Activated CD4-positive, alpha-beta T cell treated with anti-CD3 and anti-CD28 coated beads, Interleukin-2, amount 50 U/mL, for 24 hours (primary cell): ENCODE measurements at places on chromosomes 13 and 19.

GRCh38 chr13:23828086-23828485 is 61.1 kb downstream of the MIPEP start:
- no peak for DNase-seq

DNA sequence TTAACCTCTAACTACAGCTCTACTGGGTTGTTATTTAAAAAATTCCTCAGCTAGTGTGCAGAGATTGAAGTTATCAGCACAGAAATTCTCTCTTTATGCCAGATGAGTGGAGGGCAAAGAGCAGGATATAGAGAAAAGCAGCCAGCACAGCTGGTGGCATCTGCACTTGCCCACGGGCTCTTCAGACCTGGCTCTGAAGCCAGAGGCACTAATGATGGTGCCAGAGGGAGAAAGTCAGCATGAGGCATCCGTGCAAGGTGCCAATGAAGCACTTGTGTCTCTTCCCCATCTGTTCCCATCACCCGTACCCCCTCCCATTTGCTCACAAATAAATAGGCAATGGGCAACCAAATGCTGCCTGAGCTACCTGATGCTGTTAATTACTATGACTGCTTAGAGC is 138.9 kb downstream of the OLFM4 start:
- no peak for DNase-seq

- DNase-seq: no peak
Observed at GRCh38 chr13:23598369-23598768, 28.2 kb downstream of the TNFRSF19 start.

DNA sequence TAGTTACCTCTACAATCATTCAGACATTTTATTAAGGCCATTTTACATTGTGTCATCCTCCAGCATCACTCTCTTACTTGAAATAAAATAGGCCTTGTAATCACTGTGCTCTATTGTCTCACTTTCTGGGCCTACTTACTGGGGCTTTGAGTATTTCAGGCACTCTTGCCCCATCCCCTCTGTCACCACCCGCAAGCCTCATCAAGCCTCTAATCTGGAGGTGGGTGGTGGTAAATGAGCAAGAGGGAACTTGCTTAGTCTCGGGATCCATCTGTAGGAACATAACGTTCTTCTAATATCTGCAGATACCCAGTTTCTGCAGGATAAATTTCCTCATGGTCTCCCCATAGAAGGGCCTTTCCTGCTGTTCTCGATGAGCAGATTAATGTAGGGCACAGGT is 19.4 kb upstream of the GPR18 start:
- DNase-seq: no peak

DNA sequence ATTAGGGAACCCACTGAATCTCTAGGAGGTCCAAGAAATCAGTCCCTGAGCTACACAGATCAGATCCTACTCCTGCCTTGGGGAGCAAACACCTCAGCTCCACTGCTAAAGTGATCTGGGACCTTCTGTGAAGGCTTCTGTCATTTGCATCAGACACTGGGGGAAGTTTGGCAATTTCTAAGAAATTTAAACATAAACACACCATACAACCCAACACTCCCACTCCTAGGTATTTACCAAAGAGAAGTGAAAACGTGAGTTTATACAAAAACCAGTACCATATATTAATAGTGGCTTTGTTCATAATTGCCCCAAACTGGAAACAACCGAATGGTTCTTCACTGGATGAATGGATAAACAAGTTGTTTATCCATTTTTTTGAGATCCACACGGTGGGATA is 7.3 kb upstream of the TYROBP start:
- no peak for DNase-seq

GRCh38 chr13:23856008-23856750 is 33.0 kb downstream of the MIPEP start:
- DNase-seq: no peak

DNA sequence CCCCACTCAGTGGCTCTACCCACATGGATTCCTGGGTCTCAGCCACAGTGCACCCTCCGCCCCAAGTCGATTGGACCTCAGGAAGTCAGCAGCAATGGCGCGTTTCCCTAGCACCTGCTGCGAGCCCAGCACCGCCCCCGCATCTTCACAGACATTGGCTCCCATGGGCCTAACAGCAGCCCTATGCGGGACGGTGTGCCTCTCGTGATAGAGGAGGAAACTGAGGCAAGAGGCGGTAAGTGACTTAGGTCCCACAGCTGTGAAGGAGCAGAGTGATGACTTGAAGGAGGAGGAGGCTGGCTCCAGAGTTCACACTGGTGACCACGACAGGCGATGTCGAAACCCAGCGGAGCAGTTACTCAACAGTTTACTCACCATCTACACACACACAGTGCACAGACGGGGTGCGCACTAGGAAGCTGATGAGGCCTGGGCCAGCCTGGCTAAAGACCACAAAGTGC is 104.5 kb upstream of the SOX1 start:
- no peak for DNase-seq

DNA sequence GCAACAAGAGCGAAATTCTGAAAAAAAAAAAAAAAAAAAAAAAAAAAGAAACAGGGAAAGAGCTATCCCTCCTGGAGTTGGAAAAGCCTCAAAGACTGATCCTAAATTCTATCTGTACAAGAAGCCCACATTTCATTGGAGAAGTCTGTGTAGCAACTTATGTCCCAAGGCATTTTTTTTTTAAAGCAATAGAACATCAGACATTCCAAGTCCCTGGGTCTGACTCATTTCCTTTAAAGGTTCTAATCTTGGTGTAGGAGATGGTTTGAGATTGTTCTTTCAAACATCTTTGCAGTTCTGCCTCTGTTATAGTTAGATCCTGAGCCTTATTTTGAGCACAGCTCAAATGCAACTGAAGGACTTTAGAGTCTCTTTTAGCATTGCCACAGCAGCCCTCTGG is 706.5 kb upstream of the MIR17HG start:
- DNase-seq: no peak

GRCh38 chr13:43057653-43058317 is 34.4 kb downstream of the DNAJC15 start:
- no peak for DNase-seq

GRCh38 chr19:19067276-19068072 is 3.7 kb downstream of the SLC25A42 start:
- DNase-seq: no peak

- DNase-seq: no peak
Observed at GRCh38 chr13:62556978-62557377, 1141.3 kb upstream of the PCDH20 start.

DNA sequence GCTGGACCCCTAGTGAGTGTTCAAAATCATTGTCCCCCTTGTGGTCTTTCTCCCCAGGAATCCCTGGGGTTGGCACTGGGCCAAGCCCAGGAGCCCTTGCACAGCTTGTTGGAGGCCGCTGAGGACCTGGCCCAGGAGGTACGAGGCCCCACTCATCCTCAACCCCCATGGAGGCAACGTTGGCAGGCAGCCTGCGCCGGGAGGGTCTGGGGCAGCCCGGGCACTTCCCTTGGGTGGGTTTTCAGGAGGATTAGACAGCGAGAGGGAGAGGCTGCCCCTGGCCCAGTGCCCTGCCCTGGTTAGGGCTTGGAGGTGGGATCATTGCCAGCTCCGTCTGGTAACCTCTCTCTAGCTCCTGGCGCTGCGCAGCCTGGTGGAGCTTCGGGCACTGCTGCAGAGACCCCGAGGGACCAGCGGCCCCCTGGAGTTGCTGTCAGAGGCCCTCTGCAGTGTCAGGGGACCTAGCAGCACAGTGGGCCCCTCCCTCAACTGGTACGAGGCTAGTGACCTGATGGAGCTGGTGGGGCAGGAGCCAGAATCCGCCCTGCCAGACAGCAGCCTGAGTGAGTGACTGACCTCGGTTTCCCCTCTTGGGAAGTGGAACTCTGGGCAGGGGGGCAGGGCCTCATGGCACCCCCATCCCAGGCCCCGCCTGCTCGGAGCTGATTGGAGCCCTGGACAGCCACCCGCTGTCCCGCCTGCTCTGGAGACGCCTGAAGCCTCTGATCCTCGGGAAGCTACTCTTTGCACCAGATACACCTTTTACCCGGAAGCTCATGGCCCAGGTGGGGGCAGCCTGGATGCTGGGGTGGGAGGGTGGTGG is 3.0 kb downstream of the ABCA7 start:
- no peak for DNase-seq

DNA sequence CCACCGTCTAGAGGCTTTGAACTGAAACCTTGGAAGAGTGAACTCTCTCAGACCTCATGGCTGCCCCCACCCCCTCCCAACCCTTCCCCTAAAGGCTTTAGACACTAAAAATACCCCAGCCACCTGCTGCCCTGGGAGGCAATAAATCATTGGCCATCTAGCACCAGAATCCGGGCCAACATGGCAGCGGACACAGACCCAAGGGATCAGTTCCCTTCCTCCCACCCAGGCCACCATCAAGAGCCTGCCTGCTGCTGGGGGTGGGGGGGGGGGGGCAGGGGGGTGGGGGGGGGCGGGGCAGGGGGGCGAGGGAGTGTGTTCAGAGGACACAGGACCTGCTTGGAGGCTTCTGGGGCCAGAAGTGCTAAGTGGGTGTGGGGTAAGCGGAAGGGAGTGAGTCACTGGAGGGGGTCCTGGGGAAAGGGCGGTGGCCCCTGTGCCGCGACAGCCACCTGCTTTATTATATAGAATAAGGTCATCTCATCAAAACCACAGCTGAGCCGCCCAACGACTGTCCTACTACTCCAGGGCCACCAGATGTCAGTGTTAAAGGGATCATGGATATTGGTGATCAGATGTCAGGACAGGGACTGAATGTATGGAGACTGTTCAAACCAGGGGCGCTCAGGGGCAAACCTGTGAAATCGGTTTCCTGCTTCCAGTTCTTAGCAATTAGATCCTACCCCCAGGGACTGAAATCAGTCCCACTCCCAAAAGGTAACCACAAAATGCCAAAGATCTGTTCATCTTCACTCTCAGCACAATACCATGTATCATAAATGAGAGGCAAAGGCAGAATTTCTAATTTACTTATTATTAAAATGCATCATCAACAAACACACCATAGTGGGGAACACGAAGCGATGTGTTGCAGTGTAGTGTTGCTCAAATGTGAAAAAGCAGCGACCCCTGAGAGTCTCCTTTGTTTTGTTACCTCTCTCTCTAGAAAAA is 24.3 kb downstream of the ARL11 start:
- no peak for DNase-seq

DNA sequence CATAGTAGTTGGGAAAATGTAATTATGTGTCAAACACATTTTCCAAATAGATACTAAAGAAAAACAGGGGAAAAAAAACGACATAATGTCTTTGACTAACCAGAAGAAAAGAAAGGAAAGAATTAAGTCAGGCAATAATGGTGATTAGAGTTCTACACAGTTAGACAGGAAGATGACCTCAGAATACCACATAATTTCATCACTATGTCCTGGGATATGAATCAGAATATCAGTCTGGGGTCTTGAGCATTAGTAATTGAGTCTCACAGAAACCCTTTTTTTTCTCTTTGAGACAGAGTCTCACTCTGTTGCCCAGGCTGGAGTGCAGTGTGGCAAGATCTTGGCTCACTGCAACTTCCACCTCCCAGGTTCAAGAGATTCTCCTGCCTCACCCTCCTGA is 503.4 kb downstream of the SLITRK1 start:
- DNase-seq: no peak

GRCh38 chr13:103430368-103430767 is 364.2 kb upstream of the SLC10A2 start:
- DNase-seq: no peak

DNA sequence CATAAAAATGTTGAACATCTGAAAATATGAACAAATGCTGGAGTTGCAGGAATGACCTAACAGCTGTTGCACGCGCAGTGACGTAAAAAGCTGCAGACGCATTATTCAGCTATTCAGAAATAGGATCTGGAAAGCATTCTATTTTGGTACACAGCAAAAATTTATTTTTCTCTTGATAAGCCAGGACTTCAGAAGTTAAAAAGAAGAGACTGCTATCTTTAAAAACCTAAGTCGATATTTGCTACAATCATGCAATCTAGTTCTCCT is 36.9 kb upstream of the STARD13 start:
- DNase-seq: no peak

- no peak for DNase-seq
Observed at GRCh38 chr19:20863176-20863575, 59.9 kb upstream of the ZNF85 start.

DNA sequence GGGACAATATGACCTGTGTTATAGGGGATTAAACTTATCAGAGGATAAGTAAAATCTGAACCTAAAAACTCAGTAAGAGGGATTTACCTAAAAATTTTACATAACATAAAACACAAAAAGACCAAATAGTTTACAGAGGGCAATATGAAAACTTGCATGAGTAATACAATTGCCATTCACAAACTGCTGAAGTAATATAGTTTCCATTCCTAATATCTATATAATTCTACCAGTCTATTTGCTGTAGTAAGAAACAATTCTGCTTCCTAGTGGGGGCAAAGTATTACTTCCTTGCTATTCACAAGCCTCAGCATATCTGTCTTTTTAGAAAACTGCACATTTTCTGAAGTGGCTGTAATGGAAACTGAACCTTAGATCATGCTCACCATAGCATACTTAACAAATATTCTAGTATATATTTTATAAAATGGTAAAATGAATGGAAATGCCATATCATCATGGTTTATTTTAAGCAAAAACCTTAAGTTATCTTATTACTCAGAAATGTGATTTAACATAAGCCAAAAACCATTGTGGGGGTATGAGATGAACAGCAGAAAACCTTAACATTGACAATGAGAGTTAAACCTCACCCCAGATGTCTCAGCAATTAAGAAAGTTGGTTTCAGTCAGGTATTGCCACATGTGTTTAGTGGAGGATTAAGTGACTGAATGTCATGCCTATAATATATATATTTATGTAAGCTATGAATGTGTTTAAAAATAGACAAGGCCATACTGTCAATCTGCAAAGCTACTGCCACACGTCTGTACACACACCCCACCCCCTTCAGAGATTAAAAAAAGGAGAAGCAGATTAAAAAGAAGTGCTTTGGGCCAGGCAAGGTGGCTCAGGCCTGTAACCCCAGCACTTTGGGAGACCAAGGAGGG is 136.8 kb downstream of the MIPEP start:
- DNase-seq: no peak

GRCh38 chr19:32401992-32402391 is 3.6 kb upstream of the DPY19L3 start:
- no peak for DNase-seq

- no peak for DNase-seq
Observed at GRCh38 chr13:113813070-113813748, 50.7 kb downstream of the GAS6 start.

DNA sequence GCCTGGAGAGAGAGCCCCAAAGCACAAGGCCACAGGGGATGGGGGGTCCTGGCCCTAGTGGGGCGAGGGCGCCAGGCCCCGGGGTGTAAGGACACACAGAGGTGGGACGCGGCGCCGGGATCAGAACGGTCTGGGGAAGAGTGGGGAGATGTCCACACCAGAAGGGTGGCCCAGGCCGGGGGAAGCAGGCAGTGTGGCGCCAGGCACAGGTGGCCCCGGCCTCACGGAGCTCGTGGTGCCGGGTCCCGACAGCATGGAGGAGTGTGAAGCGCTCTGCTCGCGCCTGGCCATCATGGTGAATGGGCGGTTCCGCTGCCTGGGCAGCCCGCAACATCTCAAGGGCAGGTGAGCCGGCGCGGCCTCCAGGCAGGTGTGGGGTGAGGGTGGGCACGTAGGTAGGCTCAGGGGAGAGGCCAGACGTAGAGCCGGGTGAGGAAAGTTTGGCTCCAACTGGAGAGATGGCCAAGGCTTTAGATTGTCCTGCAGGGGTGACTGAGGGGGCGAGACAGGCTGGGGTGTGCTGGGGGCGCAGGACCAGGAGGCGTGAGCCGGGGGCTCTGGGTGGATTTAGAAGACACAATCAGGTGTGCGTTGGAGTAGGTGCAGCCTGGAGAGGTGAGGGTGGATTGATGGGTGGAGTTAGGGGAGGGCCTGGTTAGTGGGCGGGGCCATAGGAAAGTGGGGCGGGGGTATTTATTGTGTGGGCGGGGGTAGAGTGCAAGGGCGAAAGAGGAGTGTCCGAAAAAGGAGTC is 2.9 kb upstream of the ARHGAP45 start:
- DNase-seq: no peak

GRCh38 chr19:661427-662196 is 1.4 kb downstream of the RNF126 start:
- DNase-seq: peak; percentile 60
